ENCODE measurements at places on chromosomes 5 and 9.

- peak; percentile 60 for DNase-seq
Observed at GRCh38 chr9:96241391-96241809, 60.6 kb downstream of the HSD17B3 start.

DNA sequence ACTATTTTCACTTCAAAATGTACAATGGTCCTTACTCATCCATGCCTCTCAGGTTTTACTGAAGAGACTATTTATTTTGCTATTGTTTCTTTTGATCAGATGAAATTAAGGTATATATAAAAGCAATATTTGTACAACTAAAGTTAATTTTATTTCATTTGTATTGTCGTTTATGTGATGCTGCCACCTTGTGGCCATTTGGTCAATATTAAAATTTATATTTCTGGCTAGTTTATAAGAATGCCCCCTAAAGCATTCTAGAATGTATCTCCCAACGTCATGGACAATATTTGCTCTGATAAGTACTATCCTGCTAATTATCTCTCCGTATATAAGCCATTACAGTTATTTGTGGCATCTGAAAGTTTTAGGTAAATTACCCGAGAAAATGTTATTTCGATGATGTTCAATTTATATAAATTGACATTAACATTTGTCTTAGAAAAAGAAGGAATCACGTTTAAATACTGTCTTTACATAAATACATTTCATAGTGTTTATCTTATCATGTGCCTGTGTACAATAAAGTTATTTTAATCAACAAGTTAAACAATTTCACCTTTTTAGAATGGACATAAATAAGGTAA lies 680.0 kb downstream of the TAF11L14 start:
- DNase-seq: no peak

GRCh38 chr9:34176089-34176488 lies 2.8 kb upstream of the UBAP1 start:
- DNase-seq: no peak

DNA sequence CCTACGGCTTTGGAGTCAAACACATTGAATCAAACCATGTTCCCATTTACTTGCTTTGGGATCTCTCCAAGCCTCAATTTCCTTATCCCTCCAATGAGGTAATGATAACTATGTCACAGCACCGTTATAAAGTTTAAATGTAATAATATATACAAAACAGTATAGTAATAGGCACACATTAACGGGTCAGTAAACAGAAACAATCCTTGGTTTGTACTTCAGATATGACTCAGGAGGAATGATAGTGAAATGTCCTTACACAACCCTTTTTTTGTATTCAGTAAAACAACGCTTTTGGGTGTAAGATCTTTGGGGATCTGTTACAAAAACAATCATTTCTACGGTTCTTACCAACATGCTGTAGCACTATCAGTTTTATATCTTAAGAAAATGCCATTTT lies 178.5 kb upstream of the GNA14 start:
- DNase-seq: no peak

GRCh38 chr5:125043781-125044391 lies 297.4 kb upstream of the ZNF608 start:
- no peak for DNase-seq

DNA sequence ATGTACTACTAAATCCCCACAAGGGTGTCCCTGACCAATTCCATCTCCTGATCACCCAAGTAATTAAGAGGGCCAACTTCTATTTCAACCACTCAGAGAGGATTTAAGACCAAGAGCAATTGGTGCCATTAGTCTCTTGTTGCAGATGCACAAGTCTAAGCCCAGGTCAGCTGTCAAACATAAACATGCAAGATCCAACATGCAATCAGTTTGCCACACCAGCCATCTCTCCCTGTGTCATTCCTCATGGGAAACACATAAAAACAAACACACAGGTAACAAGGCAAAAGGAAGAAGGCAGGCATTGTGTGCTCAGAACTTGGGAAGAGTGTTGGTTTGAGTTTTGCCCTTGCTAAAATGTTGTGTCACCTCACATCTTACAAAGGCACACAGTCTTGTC lies 139.2 kb downstream of the SPOCK1 start:
- no peak for DNase-seq

- no peak for DNase-seq
Observed at GRCh38 chr5:15489571-15490235, 10.3 kb upstream of the FBXL7 start.

GRCh38 chr9:96029722-96030530 lies 154.4 kb downstream of the ERCC6L2 start:
- no peak for DNase-seq

- no peak for DNase-seq
Observed at GRCh38 chr5:93585041-93585766, 2.2 kb downstream of the NR2F1 start.

- DNase-seq: no peak
Observed at GRCh38 chr5:133524666-133525065, 87.7 kb downstream of the FSTL4 start.

DNA sequence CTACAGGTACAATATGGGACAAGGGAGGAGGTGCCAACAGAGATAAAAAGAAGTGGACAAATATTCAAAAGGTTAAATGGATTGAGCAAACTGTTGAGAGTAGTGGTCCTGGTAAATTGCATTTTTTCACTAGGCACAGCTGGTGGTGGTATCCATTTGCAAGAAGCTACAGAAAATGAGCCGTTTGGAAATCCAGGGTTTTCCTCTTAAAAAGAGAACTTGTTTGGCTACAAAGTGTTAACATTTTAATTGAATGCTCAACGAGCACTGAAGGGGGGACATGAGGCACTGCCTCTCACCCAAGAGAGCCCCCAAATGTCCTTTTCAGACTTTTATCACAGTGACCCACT lies 491 bp upstream of the ZCCHC9 start:
- DNase-seq: no peak

GRCh38 chr5:1718669-1719068 lies 81.0 kb downstream of the MRPL36 start:
- no peak for DNase-seq

DNA sequence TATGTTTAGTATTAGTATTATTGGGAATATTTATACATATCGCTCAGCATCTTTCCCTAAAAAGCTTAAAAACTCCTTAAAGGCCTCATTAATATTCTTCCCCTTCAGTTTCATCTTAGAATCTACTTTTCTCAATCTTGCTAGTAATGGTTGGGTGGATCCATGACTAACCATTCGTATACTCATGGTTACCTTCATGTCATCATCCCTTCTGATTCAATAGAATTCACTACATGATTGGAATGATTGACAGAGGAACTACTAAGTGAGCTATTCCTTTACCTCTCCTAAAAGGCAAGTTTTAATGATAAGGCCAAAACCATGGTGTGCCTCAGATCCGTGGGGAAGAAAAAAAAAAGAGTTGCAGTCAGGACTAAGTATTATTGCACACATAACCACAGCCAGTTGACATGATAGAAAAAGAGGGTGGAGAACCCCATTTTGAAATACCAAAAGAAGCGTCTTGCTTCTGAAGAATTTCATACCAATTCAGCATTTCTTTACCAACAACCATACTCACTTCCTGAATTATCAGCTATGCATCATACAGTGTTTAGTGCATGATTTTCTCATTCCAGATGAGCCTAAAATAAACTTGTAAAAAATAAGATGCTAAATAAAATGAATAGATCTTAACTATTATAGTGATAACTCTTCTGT lies 624.6 kb downstream of the PDE4D start:
- no peak for DNase-seq

- DNase-seq: no peak
Observed at GRCh38 chr9:72863456-72864094, 89.3 kb downstream of the ALDH1A1 start.

GRCh38 chr9:128416432-128417019 lies 4.1 kb upstream of the CERCAM start:
- DNase-seq: no peak

DNA sequence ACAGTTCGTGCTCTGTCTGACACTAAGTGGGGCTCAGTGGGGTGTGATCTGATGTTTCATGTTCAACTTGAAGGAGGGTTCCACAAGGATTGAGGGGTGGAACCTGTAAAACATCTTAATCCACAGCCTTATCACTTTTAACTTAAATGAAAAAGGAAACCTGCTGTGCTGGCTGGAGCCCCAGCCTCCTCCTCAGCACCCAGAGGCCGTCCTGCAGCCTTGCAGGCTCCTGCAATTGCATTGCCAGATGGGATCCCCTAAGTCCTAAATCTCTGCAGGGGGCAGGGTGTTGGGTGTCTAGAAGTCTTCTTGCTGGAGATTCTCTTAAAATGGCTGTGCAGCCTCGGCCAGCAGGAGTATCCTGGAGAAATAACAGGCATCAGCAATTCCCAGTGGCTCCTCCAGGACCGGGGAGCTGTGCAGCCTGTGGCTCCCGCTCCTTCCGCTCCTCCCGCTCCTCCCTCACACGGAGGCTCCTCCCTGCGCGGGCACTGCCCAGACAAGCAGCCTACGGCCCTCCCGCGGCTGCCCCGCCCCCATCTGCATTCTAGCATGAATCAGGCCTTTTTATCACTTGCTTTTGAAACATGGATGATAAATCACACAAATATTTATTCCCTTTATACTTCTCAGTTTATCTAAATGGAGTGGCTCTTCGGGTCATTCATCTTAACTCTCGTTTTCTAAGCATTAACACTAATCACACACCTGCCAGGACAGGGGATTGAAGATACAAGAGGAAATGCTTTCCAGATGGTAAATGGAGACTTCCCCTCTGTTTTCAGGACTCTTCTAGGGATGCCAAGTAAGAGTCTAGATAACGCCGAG lies 131.0 kb downstream of the ADAMTS16 start:
- no peak for DNase-seq

GRCh38 chr5:116806836-116807235 lies 232.2 kb upstream of the SEMA6A start:
- no peak for DNase-seq
